ENCODE measurements at places on chromosomes 1 and 21.

- DNase-seq = peak; percentile 88
Observed at GRCh38 chr1:205849619-205850355, at the start of gene PM20D1. Gene PM20D1 (minus strand): TSS chr1:205850132. CDS start chr1:205850072, 60 bp downstream.

- no peak for DNase-seq
Observed at GRCh38 chr1:80367058-80367457, 1360.5 kb upstream of the ADGRL4 start.

- DNase-seq = no peak
Observed at GRCh38 chr1:38403667-38404066, 357.1 kb upstream of the POU3F1 start.

- peak; percentile 47 for DNase-seq
Observed at GRCh38 chr21:37164742-37165141, 91.7 kb downstream of the TTC3 start.

DNA sequence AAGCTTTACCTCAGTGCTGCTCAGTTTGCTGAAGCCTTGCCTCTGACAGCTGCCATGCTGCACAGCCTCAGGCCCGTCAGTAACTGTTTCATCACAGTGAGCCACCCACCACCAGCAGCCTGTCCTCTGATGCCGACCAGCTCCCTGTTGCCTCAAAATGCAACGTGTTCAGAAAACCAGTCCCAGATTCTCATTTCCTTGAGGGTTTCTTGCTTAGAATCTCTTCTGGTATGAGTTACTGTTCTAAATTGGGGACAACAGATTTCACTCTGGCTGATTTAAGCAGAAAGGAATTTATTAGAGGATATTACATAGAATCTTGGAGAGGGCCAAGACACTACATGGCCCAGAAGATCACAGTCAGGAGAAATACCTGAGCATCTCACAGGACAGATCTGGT lies 11.0 kb downstream of the UBL4B start:
- peak; percentile 35 for DNase-seq

DNA sequence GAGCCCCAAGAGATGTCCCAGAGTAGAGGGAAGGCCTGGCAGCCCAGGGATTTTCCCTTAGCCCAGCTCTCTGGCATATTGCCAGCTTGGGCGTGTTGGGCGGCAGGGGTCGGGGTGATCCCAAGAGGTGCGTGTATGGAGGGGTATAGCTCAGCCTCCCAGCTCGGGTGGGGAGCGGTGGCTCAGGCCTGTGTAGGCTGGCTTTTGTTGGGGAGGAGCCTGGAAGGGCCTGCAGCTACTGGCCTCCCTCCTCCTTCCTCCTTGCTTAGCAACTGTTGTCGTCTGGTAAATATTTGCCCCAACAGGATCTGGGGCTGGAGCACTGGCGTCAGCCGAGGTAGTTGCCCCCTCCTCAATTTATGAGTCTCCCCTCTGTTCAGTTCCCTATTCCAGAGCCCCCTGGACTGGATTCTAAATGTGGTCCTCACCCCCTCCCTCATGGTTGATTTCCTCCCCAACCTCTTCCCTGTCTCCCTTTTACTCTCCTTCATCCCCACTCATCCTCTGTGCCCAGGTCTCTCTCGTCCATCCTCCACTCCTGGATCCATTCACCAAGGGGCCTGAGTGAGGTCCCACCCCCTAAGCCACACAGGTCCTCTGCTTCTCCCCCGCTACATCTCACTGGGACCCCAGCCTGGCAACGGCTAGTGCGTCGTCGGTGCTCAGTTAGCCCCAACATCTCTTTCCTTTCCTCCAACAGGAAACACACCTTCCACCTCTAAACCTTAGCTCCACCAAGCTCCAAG lies 10.3 kb upstream of the LMNA start:
- DNase-seq = peak; percentile 90

- DNase-seq = no peak
Observed at GRCh38 chr1:12608311-12608957, 9.6 kb downstream of the DHRS3 start.

DNA sequence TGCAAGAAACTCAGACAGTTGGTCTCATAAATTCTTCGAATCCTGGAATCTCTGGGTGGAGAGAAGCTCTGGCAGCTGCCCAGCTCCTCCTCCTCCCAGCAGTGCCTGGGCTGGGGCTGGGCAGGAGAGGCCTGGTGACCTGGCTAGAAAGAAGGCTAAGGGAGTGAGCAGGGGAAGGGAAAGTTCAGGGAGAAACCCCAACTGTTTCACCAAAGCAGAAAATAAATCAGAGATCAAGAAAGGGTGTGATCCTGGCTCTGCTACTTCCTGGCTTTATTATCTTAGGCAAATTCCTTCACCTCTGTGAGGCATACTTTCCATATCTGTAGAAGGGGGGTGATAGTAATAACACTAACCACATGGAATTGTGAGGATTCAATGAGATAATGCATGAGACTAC lies 8.8 kb upstream of the COL16A1 start:
- peak; percentile 98 for DNase-seq

- DNase-seq = no peak
Observed at GRCh38 chr1:5747426-5748285, 244.6 kb downstream of the NPHP4 start.

DNA sequence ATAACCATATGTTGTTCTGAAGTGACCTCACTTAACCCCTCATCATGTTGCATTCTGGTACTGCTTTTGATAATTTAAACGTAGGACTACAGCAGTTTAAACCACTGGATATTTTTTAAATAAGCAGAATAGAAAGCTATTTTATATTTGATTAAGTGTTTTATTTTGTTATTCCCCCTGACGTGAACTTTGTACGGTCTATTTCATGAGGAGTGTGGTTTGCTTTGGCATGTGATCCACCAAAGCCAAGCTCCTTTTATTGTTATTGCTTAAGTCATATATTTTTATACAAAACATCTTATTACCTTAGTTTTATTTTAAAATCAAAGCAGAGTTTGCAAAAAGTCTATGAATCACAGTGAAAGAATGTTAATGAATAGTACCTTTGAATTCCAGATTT lies 101.4 kb upstream of the L1TD1 start:
- DNase-seq = no peak

- no peak for DNase-seq
Observed at GRCh38 chr21:44496564-44497550, 41.5 kb downstream of the LRRC3 start.

- no peak for DNase-seq
Observed at GRCh38 chr1:205824180-205824579, 11.2 kb upstream of the SLC41A1 start.

DNA sequence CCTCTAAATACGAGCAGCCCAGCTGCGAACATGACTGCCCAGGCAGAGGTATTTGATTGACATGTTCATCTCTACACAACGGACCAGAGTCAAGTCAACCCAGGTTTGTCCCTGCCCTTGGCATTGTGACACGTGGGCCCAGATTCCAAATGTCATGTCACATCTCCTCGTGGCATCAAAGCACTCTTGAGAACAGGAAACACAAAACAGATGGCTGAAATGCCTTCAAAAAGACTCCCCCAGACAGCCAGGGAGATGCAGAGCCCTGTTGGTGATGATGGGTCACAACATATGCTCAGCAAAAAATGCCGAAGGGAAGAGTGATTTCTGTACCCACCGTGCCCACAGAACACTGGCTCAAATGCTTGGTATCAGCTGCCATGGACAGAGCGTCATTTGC lies 337.8 kb upstream of the DAB1 start:
- DNase-seq = no peak

DNA sequence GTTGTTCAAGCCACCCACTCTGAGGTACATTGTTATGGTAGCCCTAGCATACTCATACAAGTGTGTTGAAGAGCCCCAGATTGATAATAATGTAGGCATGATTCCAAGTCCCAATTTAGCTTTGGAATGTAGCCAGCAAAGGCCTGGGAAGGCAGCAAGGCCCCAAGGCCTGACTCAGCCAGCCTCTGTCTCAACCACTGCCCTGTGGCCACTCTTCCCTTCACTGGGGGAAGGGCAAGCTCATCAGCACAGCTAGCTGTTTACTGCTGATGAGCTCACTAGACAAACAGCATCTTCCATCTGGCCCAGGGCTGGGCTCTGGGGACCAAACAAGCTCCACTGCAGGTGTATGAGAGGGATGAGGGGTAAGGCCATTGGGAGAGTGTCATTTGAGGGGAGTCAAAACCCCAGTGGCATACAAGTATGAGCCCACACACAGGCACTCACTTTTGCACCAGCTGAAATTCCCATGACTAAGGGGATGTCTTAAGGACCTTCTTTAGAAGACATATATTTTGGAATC lies 2.2 kb upstream of the IRF6 start:
- peak; percentile 93 for DNase-seq

DNA sequence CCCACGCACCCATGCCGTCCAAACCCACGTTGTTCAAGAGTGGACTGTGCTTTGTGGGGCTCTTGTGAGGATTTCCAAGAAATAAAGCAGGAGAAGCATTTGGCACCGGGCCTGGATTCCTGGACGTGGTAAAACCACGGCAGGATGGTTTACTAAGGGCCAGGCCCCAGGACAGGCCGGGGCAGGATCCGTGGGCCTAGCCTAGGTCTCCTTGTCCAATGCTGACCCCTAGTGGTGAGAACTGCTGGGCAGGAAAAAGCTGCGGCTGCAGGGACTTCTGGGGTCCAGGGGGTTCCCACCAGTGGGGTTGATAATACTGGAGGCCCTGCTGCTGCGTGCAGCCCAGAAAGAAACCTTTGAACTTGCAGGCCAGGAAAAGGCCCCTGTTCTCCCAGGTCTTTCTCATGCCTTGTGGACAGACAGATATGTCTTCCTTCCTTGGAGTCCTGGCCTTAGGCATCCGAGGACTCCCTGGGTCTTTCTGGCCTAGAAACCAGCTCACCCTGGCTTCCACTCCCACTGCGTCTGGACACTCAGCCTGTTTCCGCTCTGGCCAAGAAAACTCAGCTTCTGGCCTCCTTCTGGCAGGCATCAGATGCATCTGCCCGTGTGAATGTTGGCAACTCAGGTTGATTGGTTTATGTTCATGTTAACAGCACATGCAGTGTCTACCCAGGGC lies 106.9 kb upstream of the TMEM51 start:
- peak; percentile 92 for DNase-seq

DNA sequence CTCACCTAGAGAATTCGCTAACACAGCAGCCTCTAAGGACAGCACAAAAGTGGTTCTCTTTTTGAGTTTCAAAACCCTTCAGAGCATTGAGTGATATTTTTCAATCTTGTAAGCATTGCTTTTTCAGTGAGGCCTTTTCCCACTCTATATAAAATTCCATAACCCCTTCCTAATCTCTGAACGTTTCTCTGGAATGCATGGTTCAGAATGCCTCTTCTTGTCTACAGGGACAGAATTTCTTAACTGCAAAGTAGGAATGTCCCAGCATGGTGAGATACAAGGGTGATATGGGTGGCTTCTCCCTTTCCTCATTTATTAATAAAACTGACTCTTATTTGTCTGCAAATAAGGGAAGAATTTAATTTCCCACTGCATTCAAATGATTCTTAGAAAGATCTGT lies 377.9 kb downstream of the LTN1 start:
- peak; percentile 17 for DNase-seq

GRCh38 chr1:183685112-183685713 lies 32.1 kb upstream of the APOBEC4 start:
- peak; percentile 78 for DNase-seq

- DNase-seq = no peak
Observed at GRCh38 chr21:29228306-29228705, 70.4 kb upstream of the BACH1 start.

GRCh38 chr1:159653201-159653600 lies 61.2 kb downstream of the CRP start:
- DNase-seq = peak; percentile 59

DNA sequence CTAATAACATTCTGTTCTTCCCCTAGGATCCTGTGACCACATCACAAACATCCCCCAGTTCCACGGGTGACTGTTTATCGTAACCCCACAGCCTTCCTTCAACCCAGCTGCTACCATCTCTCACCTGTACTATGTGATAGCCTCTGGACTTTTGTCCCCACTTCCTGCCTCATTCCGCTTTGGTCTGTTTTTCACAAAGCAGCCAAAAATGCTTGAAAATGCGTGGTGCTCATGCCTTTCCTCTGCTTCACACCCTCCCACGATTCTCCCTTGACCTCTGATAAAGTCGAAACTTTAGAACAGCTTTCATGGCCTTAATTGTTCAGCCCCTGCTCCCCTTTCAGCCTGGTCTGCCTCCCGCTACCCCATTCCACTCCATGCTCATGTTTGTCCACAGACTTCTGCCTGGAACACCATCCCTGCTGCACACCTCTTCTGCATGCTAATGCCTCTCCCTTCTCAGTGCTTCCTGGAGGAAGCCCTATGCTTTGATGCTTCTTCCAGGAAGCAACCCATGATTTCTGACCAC lies 165.6 kb downstream of the PLPP3 start:
- no peak for DNase-seq

DNA sequence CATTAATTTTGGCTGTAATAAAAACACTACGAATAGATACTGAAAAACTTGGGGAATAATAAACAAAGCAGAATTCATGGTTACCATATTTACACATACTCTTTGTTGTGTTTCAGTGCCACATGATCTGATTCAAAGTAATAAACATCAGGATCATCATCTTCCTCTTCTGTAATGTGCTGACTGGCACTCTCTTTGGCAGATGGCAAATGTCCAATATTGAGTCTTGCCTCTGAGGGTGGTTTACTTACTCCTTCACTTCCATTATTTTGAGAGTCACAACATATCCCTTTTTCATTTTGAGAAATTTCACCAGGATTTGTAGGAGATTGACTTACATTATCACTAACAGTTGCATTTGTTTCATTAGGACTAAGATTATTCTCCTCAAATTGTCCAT lies 50.7 kb downstream of the ZZZ3 start:
- no peak for DNase-seq

GRCh38 chr1:221172841-221173240 lies 293.6 kb downstream of the HLX start:
- DNase-seq = no peak

GRCh38 chr1:85230305-85230977 lies 29.0 kb downstream of the C1orf52 start:
- DNase-seq = no peak

DNA sequence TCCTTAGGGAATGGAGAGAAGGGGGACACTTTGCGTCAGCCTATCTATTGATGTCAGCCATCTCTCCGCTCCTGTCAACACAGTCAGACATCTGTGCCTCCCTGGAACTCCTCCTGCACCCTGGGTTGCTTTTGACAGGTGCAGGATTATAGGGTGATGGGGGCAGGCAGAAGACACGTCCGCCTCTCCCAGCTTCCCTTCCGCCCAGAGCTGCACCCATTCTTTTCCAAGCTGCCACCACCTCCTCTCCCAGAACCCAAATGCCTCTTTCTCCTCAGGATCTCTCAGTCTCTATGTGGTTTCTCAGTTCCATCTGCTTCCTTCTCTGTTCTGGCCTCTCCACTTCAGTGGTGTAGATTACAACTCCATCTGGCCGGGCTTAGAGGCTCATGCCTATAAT lies 17.1 kb upstream of the KIF1B start:
- DNase-seq = no peak

- DNase-seq = no peak
Observed at GRCh38 chr1:228358764-228359612, 47.6 kb downstream of the TRIM11 start.

- DNase-seq = peak; percentile 76
Observed at GRCh38 chr1:78779831-78780230, 130.2 kb downstream of the IFI44 start.

DNA sequence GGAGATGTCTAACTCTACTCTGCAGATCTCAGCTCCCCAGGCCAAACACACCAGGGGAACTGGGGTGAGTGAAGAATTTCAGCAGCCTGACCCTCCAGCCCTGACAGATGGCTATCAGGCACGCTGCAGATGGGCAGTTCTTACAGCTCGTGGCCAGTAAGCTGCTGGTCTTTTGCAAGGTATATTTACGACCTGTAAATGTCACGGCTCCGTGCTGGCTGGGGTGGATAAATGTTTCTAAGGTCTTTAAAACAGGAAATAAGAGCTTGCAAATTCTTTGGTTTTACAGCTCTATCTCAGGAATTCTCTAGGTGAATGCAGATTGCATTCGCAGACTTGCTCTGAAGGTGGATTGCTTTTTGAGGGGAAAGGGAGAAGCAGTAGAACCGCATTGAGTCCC lies 10.1 kb downstream of the DOP1B start:
- DNase-seq = no peak

All from fibroblast of the aortic adventitia (primary cell).